ENCODE measurements at places on chromosomes 12 and 14.

DNA sequence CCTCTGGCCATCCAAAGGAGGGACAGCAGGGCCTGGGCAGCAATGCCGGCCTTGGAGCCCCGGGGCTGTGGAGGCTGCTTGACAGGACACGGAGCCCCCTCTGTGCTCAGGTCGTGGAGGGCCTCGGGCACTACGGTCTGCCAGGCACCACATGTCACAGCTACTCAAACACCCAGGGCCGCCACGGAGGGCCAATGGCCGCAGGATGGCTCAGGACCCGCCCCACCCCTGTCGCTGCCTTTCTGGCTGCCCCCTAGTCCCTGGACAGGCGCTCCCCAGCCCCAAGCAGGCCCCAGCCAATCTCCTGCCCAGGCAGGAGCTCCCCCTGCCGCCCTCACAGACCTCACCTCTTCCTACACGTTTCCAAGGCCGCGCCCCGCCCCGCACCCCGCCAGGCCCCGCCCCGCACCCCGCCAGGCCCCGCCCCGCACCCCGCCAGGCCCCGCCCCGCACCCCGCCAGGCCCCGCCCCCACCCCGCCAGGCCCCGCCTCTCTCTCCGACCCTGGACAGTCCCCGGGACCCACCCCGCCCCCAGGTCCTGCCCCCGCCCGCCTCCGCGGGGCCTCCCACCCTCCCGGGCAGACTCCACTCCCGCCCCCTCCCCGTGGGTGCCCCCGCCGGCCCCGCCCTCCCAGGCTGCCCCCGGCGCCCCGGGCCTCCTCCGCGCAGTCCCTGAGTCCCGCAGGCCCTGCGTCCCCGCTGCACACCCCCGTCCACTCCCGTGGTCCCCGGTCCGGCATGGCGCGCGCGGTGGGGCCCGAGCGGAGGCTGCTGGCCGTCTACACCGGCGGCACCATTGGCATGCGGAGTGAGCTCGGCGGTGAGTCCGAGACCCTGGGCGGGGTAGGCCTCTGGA is at the start of gene ASPG:
Gene ASPG (plus strand): TSS at position 669 of the 857 bp plus-strand sequence. CDS start 71 bp downstream, at position 740.
- no peak for DNase-seq

DNA sequence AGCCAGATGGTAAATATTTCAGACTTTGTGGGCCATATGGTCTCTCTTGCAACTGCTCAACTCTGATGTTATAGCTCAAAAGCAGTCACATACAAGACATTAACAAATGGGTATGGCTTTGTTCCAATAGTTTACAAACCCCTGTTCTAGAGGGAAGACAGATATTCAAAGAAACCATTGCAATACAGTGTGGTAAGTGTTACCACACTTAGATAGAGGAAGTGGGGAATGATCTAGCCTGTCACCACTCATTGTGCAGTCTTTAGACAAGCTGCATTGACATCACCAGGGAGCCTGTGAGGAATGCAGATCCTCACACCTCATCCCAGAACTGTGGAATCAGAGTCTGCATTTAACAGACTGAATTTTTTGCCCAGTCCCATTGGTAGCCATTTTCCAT is 80.0 kb upstream of the RGS6 start:
- DNase-seq = no peak

GRCh38 chr12:77218278-77218677 is 152.9 kb upstream of the E2F7 start:
- no peak for DNase-seq

GRCh38 chr14:104779776-104780512 is 15.6 kb downstream of the AKT1 start:
- no peak for DNase-seq

DNA sequence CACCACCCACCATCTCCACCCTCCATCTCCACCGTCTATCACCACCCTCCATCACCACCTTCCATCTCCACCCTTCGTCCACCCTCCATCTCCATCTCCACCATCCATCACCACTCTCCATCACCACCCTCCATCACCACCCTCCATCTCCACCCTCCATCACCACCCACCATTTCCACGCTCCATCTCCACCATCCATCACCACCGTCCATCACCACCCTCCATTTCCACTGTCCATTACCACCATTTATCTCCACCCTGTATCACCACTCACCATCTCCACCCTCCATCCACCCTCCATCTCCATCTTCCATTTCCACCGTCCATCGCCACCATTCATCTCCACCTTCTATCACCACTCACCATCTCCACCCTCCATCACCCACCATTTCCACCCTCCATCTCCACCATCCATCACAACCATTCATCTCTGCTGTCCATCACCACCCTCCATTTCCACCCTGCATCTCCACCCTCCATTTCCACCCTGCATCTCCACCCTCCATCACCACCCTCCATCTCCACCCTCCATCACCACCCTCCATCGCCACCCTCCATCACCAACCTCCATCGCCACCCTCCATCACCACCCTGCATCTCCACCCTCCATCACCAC is 6.1 kb upstream of the CEP170B start:
- no peak for DNase-seq

- DNase-seq = no peak
These were observed 196.1 kb upstream of the CDKN3 start for GRCh38 chr14:54200726-54201125.

DNA sequence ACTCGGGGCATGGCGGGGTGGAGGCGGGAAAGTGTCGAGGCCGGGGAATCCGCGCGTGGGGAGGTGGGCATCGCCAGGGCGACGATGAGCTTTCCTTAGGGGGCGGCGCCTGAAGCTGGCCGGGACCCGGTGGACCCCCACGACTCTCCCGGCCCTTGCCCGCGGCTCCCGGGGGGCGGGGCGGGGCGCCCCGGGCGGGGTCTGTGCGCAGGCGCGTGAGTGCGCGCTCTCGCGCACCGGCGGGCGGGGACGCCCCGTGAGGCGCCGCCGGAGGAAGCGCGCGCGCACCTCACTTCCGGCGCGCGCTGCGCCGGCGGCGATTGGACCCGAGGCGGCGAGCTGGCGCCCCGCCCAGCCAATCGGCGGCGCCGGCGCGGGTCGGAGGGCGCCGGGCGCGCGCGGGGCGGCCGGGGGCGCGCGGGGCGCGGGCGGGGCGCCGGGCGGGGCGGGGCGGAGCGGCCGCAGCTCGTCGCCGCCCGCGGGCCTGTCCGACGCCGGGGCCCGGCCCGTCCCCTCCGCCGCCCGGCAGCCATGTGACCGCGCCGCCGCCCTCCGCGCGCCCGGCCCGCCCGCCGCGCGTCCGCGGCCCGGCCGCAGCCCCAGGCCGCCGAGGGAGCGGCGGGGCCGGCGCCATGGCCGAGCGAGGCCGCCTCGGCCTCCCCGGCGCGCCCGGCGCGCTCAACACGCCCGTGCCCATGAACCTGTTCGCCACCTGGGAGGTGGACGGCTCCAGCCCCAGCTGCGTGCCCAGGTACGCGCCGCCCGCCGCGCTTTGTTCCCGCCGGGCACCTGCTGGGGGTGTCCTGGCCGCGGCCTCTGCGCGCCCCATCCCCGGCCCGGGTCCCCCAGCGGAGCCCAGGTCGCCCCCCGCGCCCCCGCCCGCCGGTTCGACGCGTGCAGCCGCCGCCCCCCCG is at the start of gene PACS2:
Gene PACS2 (plus strand): TSS at position 462 of the 914 bp plus-strand sequence. CDS start 171 bp downstream, at position 633.
- peak; percentile 63 for DNase-seq

GRCh38 chr12:108190529-108190928 is 61.4 kb downstream of the WSCD2 start:
- no peak for DNase-seq

GRCh38 chr14:72291908-72292688 is 359.9 kb downstream of the RGS6 start:
- DNase-seq = peak; percentile 45

DNA sequence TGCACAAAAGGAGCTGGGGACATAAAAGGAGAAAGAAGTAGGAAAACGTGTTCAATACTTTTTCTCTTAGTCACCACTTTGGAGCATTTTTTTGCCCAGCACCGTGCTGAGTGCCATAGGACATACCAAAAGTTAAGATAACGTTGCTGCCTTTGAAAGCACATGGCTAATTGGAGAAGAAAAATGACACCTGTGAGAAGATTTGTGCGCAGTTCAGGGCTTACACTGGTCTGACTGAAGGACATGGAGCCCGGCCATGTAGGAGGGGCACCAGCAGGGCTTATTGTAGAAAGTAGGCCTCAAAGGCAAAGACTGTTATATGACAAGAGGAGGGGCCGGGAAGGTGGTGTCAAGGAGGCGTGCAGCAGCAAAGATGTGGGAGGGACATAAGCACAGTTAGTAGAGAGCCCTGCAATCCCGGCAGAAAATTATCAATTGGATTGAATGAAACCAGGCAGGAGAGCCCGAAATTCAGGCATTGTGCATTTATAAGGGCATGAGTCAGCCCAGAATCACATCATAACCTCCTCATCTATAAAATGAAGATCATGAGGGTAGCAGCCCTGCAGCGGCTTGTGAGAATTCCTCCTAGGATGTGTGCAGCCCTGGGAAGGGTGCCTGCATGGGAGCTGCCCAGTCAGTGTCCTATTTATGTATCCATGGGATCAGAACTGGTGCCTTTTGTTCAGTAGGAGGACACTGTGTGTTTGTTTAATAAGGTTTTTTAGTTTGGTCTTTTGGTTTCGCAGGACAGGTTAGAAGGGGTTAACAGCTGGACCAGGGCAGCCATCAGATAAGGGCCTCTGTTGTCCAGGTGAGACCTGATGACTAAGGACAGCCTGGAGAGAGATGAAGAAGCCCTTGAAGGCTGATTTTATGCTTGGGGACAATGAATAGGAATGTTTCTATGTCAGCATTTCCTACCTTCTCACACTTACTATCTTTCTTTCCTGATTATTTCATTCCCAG is 122.4 kb downstream of the GPR135 start:
- no peak for DNase-seq

DNA sequence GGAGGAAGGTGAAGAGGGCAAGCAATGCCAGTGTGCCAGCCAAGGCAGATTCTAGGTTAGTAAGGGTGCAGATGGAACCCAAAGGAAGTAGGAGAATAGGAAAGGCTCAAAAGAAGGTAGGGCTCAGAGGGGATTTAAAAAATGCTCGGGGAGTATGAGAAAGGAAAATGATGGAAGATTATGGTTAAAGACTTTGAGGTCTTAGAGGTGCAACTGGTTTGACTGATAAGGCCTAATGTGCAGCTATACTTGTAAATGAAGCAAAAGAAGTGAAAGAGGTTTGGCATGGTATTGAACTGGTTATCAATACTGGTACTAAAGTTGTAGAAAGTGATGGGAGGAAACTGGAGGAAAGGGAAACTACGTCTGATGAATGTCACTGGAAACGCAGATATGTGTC is 94.7 kb downstream of the RPS6KA5 start:
- no peak for DNase-seq

DNA sequence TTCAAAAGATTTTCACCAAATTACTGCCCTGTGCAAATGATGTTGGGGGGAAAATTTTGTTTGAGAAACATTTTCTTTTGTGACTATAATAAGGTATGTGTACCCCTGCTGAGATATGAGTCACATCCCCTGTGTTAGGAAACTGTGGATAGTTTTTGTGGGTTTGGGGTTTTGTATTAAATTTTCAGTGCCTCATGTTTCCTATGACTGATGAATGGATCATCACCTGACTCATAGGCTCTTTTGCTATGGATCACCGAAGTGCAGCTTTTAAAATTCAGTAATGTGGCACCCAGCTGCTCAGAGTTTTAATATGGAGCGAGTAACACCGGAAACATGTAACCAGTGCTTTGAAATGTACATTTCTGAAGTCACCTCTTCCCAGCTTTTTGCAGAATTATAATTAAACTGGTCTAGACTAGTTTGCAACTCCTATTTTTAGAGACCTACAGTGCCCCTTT is 167.4 kb upstream of the HMGA2 start:
- no peak for DNase-seq

GRCh38 chr14:99671235-99672224 is 12.6 kb upstream of the CYP46A1 start:
- peak; percentile 49 for DNase-seq

- DNase-seq = peak; percentile 31
These were observed 17.9 kb upstream of the PTGR2 start for GRCh38 chr14:73833530-73834260.

DNA sequence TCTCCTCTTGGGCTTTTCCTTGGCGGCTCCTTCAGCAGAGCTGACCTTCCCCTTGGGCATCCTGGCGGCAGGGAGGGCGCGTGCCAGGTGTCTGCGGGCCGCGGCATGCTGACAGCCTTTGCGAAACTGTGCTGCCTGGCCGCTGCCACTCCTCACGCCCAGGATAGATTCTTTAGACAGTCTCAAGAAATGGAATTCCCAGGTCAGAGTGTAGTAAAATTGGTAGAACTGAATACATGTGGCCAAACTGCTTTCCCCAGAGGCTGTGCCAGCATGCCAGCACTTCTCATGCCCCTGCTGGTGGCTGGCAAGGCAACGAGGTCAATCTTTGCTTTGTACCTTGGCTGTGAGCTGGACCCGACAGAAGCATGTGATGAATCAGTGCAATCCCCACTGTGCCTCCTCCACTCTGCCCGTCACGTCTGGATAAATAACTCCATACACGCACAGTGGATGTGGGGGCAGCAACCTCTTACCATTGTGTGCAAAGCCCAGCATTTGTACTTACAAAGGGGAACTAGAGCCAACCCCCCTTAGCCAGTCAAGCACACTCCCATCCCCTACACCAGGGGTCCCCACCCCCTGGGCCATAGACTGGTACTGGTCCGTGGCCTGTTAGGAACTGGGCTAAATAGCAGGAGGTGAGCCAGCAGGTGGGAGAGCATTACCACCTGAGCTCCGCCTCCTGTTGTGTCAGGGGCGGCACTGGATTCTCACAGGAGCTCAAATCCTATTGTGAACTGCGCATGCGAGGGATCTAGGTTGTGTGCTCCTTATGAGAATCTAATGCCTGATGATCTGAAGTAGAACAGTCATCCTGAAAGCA is 90.9 kb downstream of the ACTN1 start:
- DNase-seq = no peak

- peak; percentile 59 for DNase-seq
These were observed at the start of gene ARHGEF40 for GRCh38 chr14:21070083-21070609. Gene ARHGEF40 (plus strand): TSS chr14:21070304. CDS start chr14:21070397, 93 bp downstream.

- DNase-seq = no peak
These were observed 341.6 kb upstream of the SFSWAP start for GRCh38 chr12:131369094-131369845.

- no peak for DNase-seq
These were observed 134.4 kb upstream of the SOX5 start for GRCh38 chr12:24083838-24084237.

GRCh38 chr14:41785696-41786095 is 179.0 kb downstream of the LRFN5 start:
- DNase-seq = no peak

GRCh38 chr14:62665286-62665685 is 380.0 kb downstream of the KCNH5 start:
- DNase-seq = no peak

- DNase-seq = peak; percentile 34
These were observed at the start of gene PLBD1 for GRCh38 chr12:14567351-14568162. Gene PLBD1 (minus strand): TSS chr12:14567883. CDS start chr12:14567696, 187 bp downstream.

GRCh38 chr12:67758119-67758518 is 109.6 kb downstream of the DYRK2 start:
- DNase-seq = no peak

- no peak for DNase-seq
These were observed 12.7 kb upstream of the PRB2 start for GRCh38 chr12:11408096-11408495.

- no peak for DNase-seq
These were observed 8.6 kb downstream of the VTI1B start for GRCh38 chr14:67665868-67666267.

- DNase-seq = no peak
These were observed 6.4 kb downstream of the FBRSL1 start for GRCh38 chr12:132496358-132496669.

- DNase-seq = no peak
These were observed 132.4 kb upstream of the RGS6 start for GRCh38 chr14:71799841-71800240.
